ENCODE measurements at places on chromosomes 16 and 17.

GRCh38 chr16:53947642-53948041, 243.7 kb downstream of the FTO start:
- no peak for DNase-seq

DNA sequence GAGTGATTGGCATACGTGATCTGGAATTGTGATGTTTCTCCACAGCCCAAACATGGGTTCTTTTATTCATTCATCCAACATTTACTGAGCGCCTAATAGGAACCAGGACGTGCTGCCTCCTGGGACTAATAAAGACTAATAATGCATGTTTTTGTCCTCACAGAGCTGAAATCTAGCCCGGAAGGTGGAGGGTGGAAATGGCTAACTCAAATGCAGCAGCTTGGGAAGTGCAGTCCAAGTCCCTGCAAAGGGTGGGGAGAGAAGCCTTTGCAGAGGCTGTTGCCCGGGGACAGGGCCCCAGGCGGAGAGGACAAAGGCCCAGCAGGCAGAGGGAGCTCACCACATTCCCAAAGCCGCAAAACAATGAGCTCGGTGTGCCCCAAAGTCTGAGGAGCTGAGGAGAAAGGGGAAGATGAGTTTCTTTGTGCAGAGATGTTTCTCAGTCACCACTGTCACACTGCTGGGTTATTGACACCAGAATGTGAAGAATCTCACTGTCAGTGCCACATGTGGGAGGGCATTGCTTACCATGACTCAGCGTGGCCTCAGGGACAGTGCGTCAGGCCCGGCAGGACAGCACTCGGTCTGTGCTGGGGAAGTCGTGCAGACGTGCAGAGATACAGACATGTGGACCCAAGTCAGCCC, 118.2 kb upstream of the CHMP6 start:
- peak; percentile 75 for DNase-seq

GRCh38 chr17:73547790-73548189, 96.5 kb downstream of the SDK2 start:
- DNase-seq, result no peak

- DNase-seq, result peak; percentile 69
These were observed 656 bp upstream of the KCTD13 start for GRCh38 chr16:29926711-29927052.

DNA sequence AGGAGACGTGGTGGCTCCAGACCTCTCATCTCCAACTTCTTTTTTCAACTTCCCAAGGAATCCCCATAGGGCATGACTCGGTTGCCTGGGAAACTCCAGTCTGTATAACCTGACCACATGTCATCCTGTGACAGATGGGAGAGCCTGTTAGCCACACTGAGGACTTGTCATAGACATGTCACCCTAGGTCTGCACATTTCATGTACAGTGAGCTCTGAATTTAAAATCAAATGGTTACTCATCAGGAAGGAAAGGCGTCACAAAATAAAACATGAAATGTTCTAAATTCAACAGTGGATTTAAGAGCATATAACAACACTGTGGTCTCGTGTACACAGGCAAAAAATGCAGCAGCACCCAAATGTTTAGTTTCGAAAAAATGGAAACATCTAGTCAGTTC, 22.2 kb upstream of the ADAMTS18 start:
- DNase-seq, result no peak

DNA sequence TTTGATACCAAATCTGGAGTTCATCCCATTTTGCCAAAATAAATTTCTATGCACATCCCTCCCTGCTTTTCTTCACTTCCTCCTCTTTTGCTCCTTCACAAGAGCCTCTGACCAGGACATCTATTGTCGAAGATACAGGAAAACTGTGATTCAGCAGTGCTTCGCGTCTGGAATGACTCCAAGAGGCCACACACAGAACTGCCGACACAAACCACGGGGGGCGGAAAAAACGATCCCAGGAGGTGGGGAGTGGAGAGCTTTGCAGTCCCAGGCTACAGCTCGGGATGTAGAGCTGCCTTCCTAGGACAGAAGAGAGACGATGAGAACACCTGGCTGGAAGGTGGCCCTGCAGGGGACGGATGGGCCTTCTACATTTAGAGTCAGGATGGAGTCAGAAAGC, 102.8 kb downstream of the XYLT1 start:
- DNase-seq, result no peak

DNA sequence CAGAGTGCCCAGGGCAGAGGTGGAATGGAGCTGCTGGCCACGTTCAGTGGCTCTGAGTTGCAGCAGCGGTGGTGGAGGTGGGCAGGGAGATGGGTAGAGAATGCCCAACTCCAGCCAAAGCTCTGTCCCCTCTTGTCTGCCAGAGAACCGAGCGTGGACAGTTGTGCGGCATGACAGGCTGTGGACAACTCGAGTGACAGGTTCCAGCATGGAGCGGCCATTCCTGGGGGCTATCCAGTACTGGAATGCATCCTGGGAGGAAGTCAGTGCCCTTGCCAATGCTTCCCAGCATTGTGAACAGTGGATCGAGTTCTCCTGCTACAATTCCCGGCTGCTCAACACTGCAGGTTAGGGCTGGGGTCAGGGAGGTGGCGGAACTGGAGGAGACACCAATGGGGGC, 8.3 kb downstream of the CNTNAP1 start:
- no peak for DNase-seq

DNA sequence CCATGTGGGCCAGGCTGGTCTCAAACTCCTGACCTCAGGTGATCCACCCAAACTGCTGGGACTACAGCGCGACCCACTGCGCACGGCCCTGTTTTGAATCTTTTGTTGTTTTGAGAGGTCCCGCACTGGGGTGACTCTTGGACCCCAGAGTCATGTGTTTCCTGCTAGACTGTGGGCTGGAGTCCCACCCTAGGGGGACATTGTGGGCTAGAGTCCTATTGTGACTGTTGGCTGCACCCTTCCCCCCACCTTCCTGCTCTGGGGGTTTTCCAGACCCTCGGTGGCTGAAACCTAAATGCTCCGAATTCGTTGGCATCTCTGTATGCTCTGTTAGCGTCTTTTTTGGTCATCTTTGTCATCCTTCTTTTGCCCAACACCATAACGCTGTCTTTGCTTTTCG, 16.0 kb downstream of the NUPR1 start:
- no peak for DNase-seq

DNA sequence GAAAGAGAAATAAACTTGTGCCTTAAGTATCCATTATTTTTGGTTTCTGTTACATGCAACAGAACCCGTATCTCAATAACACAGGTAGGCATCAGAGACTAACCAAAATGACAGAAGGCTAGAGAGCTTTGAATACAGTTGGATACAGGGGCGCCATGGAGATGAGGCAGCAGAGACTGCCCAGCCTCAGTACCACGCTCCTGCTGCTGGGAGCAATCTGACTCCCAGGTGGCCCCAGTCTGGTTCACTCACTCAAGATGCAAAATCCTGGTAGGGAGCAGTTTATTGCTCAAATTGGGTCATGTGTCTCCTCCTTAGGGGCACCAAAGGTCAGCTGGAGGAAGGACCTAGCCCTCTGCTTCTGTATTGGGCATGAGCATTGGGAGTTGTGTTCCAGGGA, 218.9 kb downstream of the USP22 start:
- DNase-seq, result no peak

DNA sequence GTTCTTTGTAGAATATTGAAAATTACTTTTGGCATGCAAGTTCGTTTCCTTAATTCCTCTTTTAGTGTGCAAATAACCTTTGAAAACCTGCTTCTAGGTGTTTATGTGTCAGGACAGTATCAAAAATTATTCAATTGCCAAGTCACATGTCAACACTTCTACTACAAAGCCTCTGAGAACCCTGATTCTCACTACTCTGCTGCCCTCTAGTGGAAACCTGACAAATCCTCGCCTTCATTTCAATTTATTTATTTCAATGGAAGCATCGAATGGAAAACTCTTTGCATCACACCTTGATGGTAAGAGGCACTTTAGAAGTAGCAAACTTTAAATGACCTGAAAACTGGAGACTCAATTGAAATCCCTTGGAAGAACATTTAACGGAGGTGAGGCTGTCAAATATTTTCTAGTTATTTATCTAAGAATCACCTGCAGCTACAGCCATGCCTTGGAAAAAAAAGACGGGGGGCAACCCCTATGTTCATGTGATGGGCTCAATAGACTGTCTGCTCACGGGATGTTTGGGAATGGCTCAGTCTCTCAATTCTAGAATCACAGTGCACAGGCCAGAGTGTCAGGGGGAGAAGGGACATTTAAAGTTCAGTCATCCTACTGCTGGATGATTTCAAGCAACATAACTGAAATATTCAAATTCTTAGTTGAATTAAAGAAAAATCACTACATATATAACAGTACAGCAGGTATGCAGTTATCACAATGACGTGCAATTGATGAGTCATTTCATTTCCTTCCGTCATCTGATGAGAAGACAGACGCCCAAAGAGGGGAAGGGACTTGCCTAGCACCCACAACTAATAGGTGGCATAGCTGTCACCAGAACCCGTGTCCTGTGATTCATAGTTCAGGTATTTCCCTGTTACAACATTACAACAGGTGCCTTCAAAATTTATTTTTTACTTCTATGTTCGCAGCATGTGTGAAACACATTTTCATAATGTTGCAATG, 563.9 kb downstream of the TOX3 start:
- DNase-seq, result peak; percentile 35

- DNase-seq, result no peak
These were observed 212.5 kb upstream of the CPHXL start for GRCh38 chr16:75938818-75939217.

- no peak for DNase-seq
These were observed 221.2 kb upstream of the N4BP1 start for GRCh38 chr16:48831076-48831722.

DNA sequence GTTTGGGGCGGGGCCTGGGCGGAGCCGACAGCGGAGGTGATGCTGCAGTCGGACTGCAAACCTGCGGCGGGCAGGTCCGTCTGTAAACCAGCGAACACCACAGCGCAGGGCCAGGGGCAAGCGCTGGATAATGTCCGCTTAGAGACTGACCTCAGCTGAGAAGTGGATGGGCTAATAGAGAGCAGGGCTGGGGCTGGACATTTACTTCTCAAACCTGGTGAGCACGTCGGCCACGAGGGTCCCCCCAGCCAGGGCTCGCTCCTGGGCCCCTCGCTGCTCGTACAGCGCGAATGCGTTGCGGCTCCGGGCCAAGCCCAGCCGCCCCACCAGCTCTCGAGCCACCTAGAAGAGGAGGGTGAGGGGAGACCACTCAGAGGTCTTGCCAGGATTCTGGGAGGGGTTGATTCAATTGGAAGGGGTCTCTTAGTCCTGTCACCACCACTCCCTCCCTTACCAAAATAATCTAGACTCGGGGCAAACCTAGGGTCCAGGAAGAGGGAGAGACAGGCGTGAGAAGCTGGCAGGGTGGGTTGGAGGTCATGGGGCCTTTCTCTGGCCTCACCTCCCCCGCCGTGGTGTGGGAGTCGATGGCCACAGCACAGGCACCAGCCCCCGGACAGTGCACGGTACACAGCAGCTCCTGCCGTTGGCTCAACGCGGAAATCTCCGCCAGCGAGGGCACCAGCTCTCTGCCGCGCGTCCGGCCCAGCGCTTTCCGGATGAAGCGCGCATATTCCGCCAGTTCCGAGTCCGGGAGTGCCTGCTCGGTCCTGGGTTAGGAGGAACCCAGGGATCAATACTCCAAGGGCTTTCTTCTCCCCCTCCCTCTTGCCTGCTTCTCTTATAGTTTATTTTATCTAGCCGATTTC, 5.8 kb downstream of the PLEKHH3 start:
- no peak for DNase-seq

- DNase-seq, result no peak
These were observed 11.4 kb downstream of the CASKIN2 start for GRCh38 chr17:75503976-75504346.

- no peak for DNase-seq
These were observed 139.8 kb downstream of the FOXL1 start for GRCh38 chr16:86718118-86718517.

DNA sequence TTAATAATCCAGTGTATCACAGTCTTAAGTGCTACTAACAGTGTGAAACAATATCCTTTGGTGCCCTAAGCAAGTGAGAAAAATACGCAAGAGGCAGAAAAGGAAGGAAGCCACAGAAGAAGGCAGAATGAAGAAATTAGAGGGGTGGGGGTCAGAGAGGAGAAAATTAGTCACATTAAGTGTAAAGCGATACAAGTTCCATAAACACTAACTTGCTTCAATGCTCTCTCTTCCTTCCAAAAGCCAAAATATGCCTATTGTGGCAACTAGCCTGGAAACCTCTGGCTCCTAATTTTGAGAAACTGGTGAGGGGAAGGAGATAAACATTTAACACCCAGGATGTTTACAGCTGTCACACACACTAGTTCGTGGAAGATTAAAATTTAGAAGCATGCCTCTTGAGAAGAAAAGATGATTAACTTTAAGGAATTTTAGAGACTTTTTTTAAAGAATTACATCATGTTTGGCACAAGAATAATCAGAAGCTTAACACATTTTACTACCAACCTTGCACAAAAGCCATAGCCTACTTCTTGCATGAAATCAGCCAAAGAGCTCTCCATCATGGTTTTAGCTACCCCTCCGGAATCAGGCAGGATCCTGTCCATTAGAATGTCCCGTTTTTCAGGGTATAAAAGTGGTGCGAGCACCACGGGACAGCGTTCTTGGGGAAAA, 44.7 kb downstream of the CNOT1 start:
- DNase-seq, result no peak

- DNase-seq, result no peak
These were observed 116.0 kb upstream of the SOX9 start for GRCh38 chr17:72004611-72005331.

DNA sequence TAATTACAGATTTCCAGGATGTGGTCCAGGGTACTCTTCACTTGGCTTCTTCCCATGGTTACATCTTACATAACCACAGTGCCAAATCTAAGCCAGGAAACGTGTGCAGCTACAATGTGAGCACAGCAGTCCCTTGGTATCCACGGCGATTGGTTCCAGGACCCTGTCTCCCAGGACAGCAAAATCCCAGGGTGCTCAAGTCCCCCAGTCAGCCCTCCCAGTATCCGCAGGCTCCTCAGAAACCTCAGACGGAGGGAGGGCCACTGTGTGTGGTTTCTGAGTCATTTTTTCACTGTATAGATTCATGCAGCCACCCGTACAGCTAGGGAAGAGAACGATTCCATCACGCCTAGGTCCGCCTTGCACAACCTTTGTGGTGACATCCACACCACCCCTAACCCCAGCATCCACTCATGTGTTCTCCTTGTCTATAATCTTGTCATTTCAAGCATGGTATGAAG, 11.1 kb upstream of the ATP2C2 start:
- DNase-seq, result no peak

GRCh38 chr16:89341697-89342694, 124.5 kb downstream of the ZNF778 start:
- no peak for DNase-seq
